ENCODE measurements at places on chromosomes 12 and 14. TPM values are rescaled to one million over a fixed set of nuclear protein-coding genes. Genes with fewer than 3 reads are reported as not detected.

DNA sequence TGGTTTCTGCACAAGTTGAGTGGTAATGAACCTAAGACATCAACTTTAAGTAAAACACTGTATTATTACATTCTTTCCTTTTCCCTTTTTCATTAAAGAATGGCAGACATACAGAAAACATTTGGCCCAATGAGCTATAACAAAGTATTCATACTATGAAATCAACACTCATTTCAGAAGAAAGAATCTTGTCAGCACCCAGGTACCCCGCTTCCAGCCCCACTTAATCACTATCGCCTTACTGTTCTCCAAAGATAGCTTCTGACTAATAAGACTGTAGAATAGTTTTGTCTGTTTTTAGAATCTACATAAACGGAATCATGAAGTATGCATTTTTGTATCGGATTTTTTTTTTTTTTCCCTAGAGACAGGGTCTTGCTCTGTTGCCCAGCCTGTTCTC lies 9.5 kb downstream of the CNTN1 start:
- H3K4me3 ChIP-seq: no peak overlapping the region
- no peak overlapping the region for H3K27ac ChIP-seq
- H3K27me3 ChIP-seq: no peaks in the 10 kb centered on the region
- no peaks in the 10 kb centered on the region for H3K36me3 ChIP-seq
- DNase-seq: no peak

DNA sequence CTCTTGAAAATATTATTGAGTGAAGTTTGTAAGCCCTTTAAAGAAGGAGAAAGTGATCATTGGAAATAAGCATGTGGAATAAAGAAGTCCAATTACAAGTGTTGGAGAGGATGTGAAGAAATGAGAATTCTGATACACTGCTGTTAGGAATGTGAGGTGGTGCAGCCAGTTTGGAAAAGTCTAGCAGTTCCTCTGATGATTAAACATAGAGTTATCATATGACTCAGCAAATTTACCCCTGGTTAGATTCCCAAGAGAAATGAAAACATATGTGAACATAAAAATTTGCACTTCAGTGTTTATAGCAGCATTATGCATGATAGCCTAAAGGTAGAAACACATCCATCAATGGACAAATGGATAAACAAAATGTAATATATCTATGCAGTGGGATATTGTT lies 319.9 kb downstream of the AEBP2 start:
- H3K27ac ChIP-seq: 0 out of 2 replicates have a peak overlapping the region, but pooled peaks have one; percentile 2
- H3K27me3 ChIP-seq: no peaks in the 10 kb centered on the region
- 0 out of 2 replicates have a peak overlapping the region, but pooled peaks have one; percentile 7 for H3K4me3 ChIP-seq
- no peaks in the 10 kb centered on the region for H3K36me3 ChIP-seq
- DNase-seq: peak; percentile 87

DNA sequence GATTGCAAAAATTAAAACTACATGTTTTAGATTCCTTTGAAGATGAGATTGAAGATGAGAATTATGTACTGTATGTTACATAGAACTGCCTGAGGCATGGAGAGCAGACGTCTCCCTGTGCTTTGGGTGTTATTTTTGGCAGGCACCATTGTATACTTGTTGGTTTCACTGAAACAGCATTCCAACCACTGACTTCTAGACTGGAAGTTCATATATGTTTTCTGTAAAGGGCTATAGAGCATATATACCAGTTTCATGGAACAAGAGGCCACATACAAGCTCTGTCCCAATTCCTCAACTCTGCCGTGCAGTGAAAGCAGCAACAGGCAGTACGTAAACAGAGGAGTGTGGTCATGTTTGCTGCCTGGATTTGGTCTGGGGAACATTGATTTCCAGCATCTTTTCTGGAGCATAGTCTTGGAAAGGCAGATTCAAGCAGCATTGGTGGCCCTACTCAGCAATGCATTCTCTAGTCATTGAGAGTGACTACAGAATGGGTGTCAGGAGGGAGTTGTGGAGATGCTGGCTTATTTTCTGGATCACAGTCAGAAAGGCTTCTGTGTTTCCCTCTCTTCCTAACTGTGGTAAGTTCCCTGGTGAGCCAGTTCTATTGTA lies 57.6 kb upstream of the CNTN1 start:
- H3K27me3 ChIP-seq: 0 out of 2 replicates have a peak, but pooled peaks cover 4% of the 10 kb centered on the region
- no peak for DNase-seq
- H3K4me1 ChIP-seq: no peaks in the 10 kb centered on the region
- H3K36me3 ChIP-seq: no peaks in the 10 kb centered on the region
- no peak overlapping the region for H3K27ac ChIP-seq
- H3K4me3 ChIP-seq: no peak overlapping the region

- no peak overlapping the region for H3K27ac ChIP-seq
- H3K27me3 ChIP-seq: no peaks in the 10 kb centered on the region
- H3K4me3 ChIP-seq: no peak overlapping the region
- no peaks in the 10 kb centered on the region for H3K36me3 ChIP-seq
- no peak for DNase-seq
Measured at GRCh38 chr12:67621926-67622325, 26.6 kb upstream of the DYRK2 start.

GRCh38 chr14:101289230-101289690 lies 272.0 kb upstream of the DIO3 start:
- no peak overlapping the region for H3K4me3 ChIP-seq
- H3K36me3 ChIP-seq: no peaks in the 10 kb centered on the region
- H3K27ac ChIP-seq: no peak overlapping the region
- no peak for DNase-seq
- peaks cover 28% of the 10 kb centered on the region for H3K27me3 ChIP-seq
- no peaks in the 10 kb centered on the region for H3K4me1 ChIP-seq

DNA sequence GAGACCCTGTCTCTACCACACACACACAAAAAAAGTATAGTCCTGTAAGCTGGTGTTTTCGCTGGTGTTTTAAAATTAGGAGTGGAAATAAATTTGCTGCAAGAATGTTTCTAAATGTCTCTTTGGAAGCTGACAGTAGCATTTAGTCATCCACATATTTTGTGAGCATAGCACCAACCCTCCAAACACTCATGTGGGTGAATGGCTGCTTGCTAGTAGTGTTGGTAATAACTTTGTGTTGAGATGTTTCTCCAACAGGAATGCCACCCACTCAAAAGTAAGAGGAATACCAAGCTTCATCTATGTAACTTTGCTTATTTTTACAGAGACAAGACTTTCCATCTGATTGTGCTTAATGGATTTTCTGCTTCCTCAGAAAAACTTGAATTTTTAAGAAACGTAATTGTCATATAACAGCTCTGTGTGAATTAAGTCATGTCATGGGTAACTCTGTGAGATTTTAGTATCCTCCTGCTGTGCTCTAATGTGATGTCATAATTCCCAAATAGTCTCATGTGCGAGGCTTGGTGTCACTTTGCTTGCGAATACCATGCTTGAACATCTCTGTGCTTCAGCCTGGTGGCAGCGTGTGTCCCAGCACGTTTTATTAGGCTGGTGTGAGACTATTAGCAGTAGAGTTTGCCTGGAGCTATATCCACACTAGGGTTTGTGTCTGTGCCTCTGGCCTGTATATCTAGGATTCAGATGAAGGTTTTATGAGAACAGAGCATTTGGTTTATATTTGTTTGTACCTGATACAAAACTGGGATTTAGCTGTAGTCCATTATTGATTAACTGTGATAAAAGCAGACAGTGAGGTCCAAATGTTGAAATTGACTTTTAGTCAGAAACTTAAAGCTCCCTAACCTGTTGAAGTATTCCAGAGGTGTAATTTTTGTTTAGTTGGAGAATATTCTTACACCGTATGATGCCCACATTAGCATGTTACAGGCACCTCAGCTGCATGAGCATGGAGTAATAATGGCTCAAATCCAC lies 80.5 kb downstream of the FBXW8 start:
- H3K4me3 ChIP-seq: peak overlapping the region; percentile 27
- H3K27me3 ChIP-seq: no peaks in the 10 kb centered on the region
- H3K27ac ChIP-seq: peak overlapping the region; percentile 79

DNA sequence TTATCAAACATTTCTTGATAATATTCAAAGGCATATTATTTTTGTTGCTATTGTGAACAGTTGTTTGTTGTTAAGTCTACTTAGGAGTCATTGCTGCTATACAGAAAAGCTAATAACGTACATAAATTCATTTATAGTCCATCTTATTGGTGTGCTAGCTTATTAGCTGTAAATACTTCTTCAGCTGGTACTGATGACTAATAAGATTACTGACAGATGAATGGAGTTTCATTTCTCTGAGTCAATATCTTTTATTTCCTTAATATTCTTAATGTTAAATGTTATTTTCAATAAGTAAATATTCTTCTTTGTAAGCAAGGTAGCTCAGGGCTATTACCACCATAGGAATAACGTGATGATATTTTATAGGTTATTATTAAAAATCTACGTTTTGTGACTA lies 139.4 kb upstream of the SLCO1C1 start:
- H3K27ac ChIP-seq: no peak overlapping the region
- H3K27me3 ChIP-seq: no peaks in the 10 kb centered on the region
- 0 out of 2 replicates have a peak, but pooled peaks cover 4% of the 10 kb centered on the region for H3K4me1 ChIP-seq
- H3K4me3 ChIP-seq: no peak overlapping the region
- no peaks in the 10 kb centered on the region for H3K36me3 ChIP-seq
- DNase-seq: no peak

- no peaks in the 10 kb centered on the region for H3K4me1 ChIP-seq
- no peaks in the 10 kb centered on the region for H3K27me3 ChIP-seq
- H3K4me3 ChIP-seq: no peak overlapping the region
- no peak overlapping the region for H3K27ac ChIP-seq
- DNase-seq: no peak
Measured at GRCh38 chr12:131094831-131095805, 141.4 kb downstream of the ADGRD1 start.

- DNase-seq: no peak
- H3K4me3 ChIP-seq: no peak overlapping the region
- no peaks in the 10 kb centered on the region for H3K4me1 ChIP-seq
- no peaks in the 10 kb centered on the region for H3K36me3 ChIP-seq
- H3K27me3 ChIP-seq: no peaks in the 10 kb centered on the region
- H3K27ac ChIP-seq: no peak overlapping the region
Measured at GRCh38 chr12:123107926-123108681, 42.8 kb downstream of the PITPNM2 start.

DNA sequence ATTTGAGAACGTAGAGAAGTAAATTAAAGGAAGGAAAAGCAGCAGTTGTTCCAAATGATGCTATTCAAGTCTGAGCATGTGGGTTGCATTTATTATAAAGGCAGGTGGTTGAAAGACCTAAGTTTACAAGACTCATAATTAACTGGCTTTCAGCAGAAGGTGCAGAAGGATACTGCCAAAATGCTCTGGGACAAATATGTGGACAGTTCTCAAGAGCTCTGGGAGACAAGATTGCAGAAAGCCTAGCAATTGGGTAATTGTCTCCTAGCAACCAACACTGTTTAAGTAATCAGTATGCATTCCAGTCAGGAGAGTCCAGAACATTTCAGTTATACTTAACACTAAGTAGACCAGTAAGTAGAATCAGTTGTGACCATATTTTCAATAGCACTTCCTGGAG lies 131.5 kb downstream of the GPR135 start:
- peak; percentile 96 for DNase-seq
- peaks cover 55% of the 10 kb centered on the region for H3K4me1 ChIP-seq
- no peak overlapping the region for H3K4me3 ChIP-seq
- H3K36me3 ChIP-seq: peaks cover 14% of the 10 kb centered on the region
- no peaks in the 10 kb centered on the region for H3K27me3 ChIP-seq

- H3K4me3 ChIP-seq: no peak overlapping the region
- no peak overlapping the region for H3K27ac ChIP-seq
- H3K27me3 ChIP-seq: no peaks in the 10 kb centered on the region
- peaks cover 25% of the 10 kb centered on the region for H3K4me1 ChIP-seq
- DNase-seq: no peak
- H3K36me3 ChIP-seq: no peaks in the 10 kb centered on the region
Measured at GRCh38 chr14:50820786-50821509, 10.0 kb downstream of the NIN start.

DNA sequence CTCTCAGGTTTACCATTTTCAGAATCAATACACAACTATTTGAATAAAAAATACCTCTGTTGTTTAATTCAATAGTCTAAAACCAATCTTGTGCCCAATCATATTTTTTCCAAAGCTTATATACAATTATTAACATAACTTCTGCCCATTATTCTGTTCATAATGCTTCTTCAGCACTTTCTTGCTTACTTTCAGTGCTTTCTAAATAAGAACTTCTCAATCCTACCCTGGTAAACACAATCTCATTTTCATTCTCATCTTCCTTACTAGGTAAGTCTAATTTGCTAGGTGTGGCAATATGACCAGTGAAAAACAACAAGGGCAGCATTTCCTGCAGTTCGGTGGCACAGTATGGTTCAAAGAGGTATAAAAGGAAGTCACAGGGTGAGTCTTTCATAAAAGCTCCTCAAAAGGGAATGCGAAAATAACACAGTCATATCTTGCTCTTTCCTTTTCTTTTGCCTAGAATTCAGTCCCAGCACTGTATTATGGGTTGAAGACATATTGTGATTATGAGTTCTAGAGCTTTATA lies 103.5 kb downstream of the FOXG1 start:
- no peak overlapping the region for H3K27ac ChIP-seq
- H3K4me3 ChIP-seq: no peak overlapping the region
- H3K27me3 ChIP-seq: no peaks in the 10 kb centered on the region

- H3K4me1 ChIP-seq: no peaks in the 10 kb centered on the region
- H3K27me3 ChIP-seq: no peaks in the 10 kb centered on the region
- DNase-seq: no peak
- no peak overlapping the region for H3K4me3 ChIP-seq
- H3K27ac ChIP-seq: no peak overlapping the region
Measured at GRCh38 chr12:125314051-125314755, 249.0 kb downstream of the AACS start.

- DNase-seq: no peak
- no peak overlapping the region for H3K27ac ChIP-seq
- no peaks in the 10 kb centered on the region for H3K4me1 ChIP-seq
- H3K4me3 ChIP-seq: no peak overlapping the region
- H3K36me3 ChIP-seq: no peaks in the 10 kb centered on the region
Measured at GRCh38 chr14:100546051-100546443, 41.2 kb downstream of the BEGAIN start.

- peak within 1 kb of the TSS; percentile 87 for H3K27ac ChIP-seq
- no peaks in the 10 kb centered on the region for H3K27me3 ChIP-seq
- DNase-seq: peak; percentile 98
- no peaks in the 10 kb centered on the region for H3K36me3 ChIP-seq
Measured at GRCh38 chr14:103057372-103058163, at the start of gene CDC42BPB. Gene CDC42BPB, minus strand, starts transcription at chr14:103057549. Its CDS starts 376 bp downstream, at chr14:103057173.

SYNDIG1L gene
- polyA plus RNA-seq: not detected

PMCH gene
- 0.75 TPM for polyA plus RNA-seq

PCED1B gene
- polyA plus RNA-seq: 3.6 TPM

Measured in GM23248 (cell line).